ENCODE measurements at places on chromosomes 13 and 19.

DNA sequence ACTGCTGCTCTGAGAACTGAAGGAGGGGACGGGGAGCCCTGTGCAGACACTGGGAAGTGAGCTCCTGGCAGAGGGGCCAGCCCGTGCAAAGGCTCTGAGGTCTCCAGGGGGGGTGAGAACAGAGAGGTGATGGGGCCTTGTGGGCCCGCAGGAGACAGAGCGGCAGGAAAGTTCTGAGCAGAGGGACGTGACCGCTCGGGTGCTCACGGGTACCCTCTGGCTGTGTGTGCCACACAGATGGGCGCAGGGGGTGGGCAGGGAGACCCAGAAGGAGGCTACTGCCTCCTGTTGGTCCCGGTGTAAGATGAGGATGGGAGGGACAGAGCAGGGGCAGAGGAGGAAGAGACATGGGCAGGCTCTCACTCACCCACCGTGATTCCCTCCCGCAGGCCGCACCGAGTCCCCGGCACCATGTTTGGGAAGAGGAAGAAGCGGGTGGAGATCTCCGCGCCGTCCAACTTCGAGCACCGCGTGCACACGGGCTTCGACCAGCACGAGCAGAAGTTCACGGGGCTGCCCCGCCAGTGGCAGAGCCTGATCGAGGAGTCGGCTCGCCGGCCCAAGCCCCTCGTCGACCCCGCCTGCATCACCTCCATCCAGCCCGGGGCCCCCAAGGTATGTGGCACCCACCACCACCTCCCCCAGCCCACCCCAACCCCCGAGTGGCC is 27.5 kb upstream of the NCCRP1 start:
- DNase-seq = no peak
- peaks cover under 1% of the 10 kb centered on the region for H3K4me1 ChIP-seq
- H3K4me3 ChIP-seq = no peak overlapping the region
- peaks cover 3% of the 10 kb centered on the region for H3K36me3 ChIP-seq
- H3K27ac ChIP-seq = no peak overlapping the region

GRCh38 chr13:39913928-39914327 is 258.5 kb downstream of the COG6 start:
- no peak for DNase-seq
- no peak overlapping the region for H3K4me3 ChIP-seq
- H3K4me1 ChIP-seq = no peaks in the 10 kb centered on the region
- H3K27ac ChIP-seq = no peak overlapping the region

DNA sequence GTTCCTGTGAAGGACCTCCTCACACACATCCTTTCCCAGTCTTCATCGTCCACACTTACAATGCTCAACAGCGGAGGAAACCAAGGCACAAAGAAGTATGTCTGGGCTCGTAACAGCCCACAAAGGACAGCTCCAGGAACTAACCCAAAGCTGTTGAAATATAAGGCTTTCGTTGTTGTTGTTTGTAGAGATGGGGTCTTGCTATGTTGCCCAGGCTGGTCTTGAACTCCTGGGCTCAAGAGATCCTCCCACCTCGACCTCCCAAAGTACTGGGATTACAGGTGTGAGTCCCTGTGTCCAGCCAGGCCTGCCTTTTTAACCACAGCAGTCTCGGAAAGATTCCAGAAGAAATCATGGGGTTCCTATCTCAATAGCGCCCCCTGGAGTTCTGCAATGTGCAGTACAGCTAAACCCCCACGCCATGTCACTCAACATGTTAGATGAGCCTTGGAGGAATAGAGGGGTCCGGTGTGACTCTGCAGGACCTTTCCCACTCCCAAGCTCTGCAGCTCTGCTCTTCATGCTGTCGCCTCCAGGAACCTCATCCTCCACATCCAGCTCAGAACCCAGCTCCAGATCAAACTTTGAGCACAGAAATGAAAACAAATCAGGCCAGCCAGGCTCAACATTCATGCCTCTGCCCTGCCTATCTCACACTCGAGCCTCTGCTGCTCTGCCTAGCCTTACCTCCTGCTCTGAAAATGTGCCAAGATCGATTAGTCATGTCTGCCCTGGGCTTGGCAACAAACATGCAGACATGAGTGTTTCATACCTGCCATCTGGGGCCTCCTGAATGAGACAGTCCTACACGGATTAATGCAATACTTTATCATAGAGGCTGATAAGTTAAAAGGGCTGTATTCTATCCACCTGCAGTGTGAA is 7.5 kb downstream of the PLA2G4C start:
- no peak overlapping the region for H3K27ac ChIP-seq
- DNase-seq = peak; percentile 17
- peaks cover 10% of the 10 kb centered on the region for H3K36me3 ChIP-seq
- H3K27me3 ChIP-seq = no peaks in the 10 kb centered on the region
- H3K4me3 ChIP-seq = no peak overlapping the region
- peaks cover 5% of the 10 kb centered on the region for H3K4me1 ChIP-seq

GRCh38 chr13:37942929-37943328 is 73.4 kb upstream of the TRPC4 start:
- DNase-seq = no peak
- no peaks in the 10 kb centered on the region for H3K27me3 ChIP-seq
- no peaks in the 10 kb centered on the region for H3K36me3 ChIP-seq
- no peak overlapping the region for H3K27ac ChIP-seq

GRCh38 chr13:105907319-105908019 is 628.0 kb downstream of the EFNB2 start:
- H3K4me3 ChIP-seq = no peak overlapping the region
- H3K27me3 ChIP-seq = no peaks in the 10 kb centered on the region
- peaks cover 3% of the 10 kb centered on the region for H3K4me1 ChIP-seq
- no peak overlapping the region for H3K27ac ChIP-seq
- DNase-seq = no peak

- no peak overlapping the region for H3K27ac ChIP-seq
- H3K36me3 ChIP-seq = peaks cover 15% of the 10 kb centered on the region
- no peak for DNase-seq
- H3K4me3 ChIP-seq = no peak overlapping the region
- H3K27me3 ChIP-seq = no peaks in the 10 kb centered on the region
These were observed 29.2 kb downstream of the ZNF701 start for GRCh38 chr19:52599241-52599640.

DNA sequence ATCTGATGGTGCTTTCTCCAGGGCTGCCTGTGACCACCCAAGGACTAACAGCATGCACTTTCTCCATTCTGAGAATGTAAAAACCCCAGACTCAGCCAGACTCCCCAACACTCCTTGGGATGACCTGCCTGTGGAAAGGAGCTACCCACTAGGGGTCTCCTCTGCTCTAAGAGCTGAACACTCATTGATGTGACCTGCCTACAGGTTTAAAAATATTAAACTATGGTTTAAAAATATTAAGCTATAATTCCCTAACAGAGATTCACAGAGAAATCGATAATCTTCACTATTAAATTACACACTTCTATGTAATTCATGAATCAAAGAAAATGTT is 696.2 kb upstream of the SLITRK5 start:
- H3K4me3 ChIP-seq = no peak overlapping the region
- no peaks in the 10 kb centered on the region for H3K4me1 ChIP-seq
- DNase-seq = no peak

GRCh38 chr13:96044238-96044637 is 9.0 kb downstream of the UGGT2 start:
- H3K27ac ChIP-seq = no peak overlapping the region
- H3K27me3 ChIP-seq = no peaks in the 10 kb centered on the region
- H3K4me3 ChIP-seq = no peak overlapping the region
- H3K4me1 ChIP-seq = no peaks in the 10 kb centered on the region
- DNase-seq = no peak

GRCh38 chr13:98990701-98991100 is 12.8 kb upstream of the DOCK9 start:
- H3K36me3 ChIP-seq = no peaks in the 10 kb centered on the region
- H3K4me3 ChIP-seq = no peak overlapping the region
- no peaks in the 10 kb centered on the region for H3K27me3 ChIP-seq
- no peak overlapping the region for H3K27ac ChIP-seq

DNA sequence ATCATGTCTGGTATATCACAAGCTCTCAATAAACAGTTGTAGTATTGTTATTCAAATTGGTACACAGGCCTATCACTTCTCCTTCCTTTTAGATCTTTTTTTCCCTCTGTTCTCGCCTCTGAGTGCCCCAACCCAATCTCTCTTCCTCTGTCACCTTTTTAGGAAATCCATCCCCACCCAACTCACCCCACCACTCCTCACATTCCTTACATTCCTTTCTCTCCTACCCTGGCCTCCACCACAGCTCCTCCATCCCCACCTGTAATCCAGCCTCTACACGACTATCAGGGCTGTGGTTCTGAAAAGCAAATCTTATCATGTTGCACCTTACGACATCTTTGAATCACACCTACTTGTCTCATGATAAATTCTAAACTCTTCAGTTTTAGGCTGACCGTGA is 545.4 kb upstream of the GPC6 start:
- H3K4me1 ChIP-seq = no peaks in the 10 kb centered on the region
- H3K36me3 ChIP-seq = no peaks in the 10 kb centered on the region
- no peaks in the 10 kb centered on the region for H3K27me3 ChIP-seq
- no peak overlapping the region for H3K27ac ChIP-seq
- H3K4me3 ChIP-seq = no peak overlapping the region
- DNase-seq = no peak

DNA sequence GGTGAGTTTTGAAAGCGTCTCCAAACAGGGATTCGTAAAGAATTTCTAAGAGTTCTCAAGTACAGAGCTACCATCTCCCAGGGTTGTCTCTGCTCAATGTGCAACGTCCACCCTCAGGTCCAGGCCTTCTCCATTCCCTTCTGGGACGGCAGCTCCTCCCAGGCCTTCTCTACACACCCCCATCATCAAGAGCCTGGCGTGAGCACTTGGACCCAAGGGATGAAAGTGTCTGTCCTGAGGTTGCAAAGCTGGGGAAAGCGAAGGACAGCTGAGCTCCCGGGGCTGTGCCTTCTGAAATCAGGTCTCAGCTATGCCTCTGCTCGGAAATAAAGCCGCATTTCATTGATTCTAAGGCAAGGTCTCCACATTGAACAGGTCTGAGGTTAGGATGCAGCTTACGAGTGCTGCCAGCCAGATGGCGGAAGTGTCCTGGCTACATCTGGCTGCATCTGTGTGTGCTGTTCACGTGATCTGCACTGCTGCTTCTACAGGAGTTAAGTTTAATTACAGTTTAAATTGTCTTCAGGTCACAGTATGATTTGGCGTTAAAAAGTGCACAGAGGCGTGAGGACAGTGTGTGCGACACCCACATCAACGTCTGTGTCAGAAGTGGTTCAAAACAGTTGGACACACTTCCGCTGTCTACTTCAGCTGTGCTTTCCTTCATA is 27.0 kb upstream of the MIER2 start:
- no peak for DNase-seq
- H3K4me1 ChIP-seq = no peaks in the 10 kb centered on the region
- H3K27me3 ChIP-seq = peaks cover 58% of the 10 kb centered on the region
- no peak overlapping the region for H3K4me3 ChIP-seq

DNA sequence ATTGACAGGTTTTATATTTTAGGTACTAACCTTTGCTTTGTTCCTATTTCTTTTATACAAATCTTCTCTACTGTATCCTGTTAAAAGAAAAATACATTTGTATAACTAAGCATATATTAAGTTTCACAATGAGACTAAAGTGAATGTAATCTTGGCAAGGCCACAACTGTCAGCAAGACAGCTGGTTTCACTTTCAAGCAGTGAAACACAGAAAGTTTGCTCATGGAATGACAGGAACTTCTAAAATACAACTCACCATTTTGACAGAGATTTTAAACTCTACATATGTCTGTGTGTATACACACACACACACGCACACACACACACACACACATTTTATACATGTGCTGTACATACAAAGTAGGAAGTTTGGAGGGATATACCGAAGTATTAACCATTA is 53.3 kb downstream of the PARP4 start:
- DNase-seq = no peak
- H3K36me3 ChIP-seq = peaks cover 69% of the 10 kb centered on the region
- H3K27me3 ChIP-seq = no peaks in the 10 kb centered on the region
- H3K4me3 ChIP-seq = no peak overlapping the region

- peaks cover 56% of the 10 kb centered on the region for H3K36me3 ChIP-seq
- peak overlapping the region; percentile 94 for H3K4me3 ChIP-seq
- H3K27ac ChIP-seq = peak overlapping the region; percentile 97
- H3K4me1 ChIP-seq = peaks cover 45% of the 10 kb centered on the region
- no peak for DNase-seq
- H3K27me3 ChIP-seq = no peaks in the 10 kb centered on the region
These were observed 2.5 kb downstream of the ITM2B start for GRCh38 chr13:48235341-48236135.
